ENCODE measurements at places on chromosomes 16 and 17. TPM values are rescaled to one million over a fixed set of nuclear protein-coding genes. Genes with fewer than 3 reads are reported as not detected.

Gene SLC5A2
- total RNA-seq = not detected

Gene JPH3
- not detected for total RNA-seq

Gene CRHR1
- total RNA-seq = not detected

Gene TMEM94
- total RNA-seq = 8.4 TPM

Gene PRKCB
- total RNA-seq = not detected

Gene CCL4
- total RNA-seq = not detected

Gene CHST6
- total RNA-seq = under 0.01 TPM

Gene KRT40
- total RNA-seq = not detected

Gene ITGAD
- not detected for total RNA-seq

Gene CEP20
- 61.9 TPM for total RNA-seq

Gene FOXN1
- total RNA-seq = not detected

Gene CEP295NL
- total RNA-seq = 0.72 TPM

Gene C16orf46
- total RNA-seq = under 0.01 TPM

Gene TSNAXIP1
- total RNA-seq = 0.72 TPM

Gene CCDC200
- not detected for total RNA-seq

Gene KCNH4
- not detected for total RNA-seq

Gene BMERB1
- total RNA-seq = 22.6 TPM

Gene CCR7
- total RNA-seq = 0.36 TPM

Gene AATK
- total RNA-seq = not detected

Gene KCNJ16
- not detected for total RNA-seq

Gene LLGL2
- total RNA-seq = 0.54 TPM

Gene ASPHD1
- total RNA-seq = 4.1 TPM

Gene TMEM92
- total RNA-seq = 0.18 TPM

Gene KIF19
- not detected for total RNA-seq

Gene CCL16
- total RNA-seq = not detected

Gene KCNH6
- total RNA-seq = 0.28 TPM

Gene EMC8
- 28.3 TPM for total RNA-seq

Gene ENPP7
- total RNA-seq = not detected

Gene DNAI2
- not detected for total RNA-seq

All from IMR-90 (cell line).